Epithelial cell of esophagus (primary cell): ENCODE measurements at places on chromosomes 3 and 15.
A peak's percentile ranks its signal among the peaks of the same experiment; 100 is the strongest.

DNA sequence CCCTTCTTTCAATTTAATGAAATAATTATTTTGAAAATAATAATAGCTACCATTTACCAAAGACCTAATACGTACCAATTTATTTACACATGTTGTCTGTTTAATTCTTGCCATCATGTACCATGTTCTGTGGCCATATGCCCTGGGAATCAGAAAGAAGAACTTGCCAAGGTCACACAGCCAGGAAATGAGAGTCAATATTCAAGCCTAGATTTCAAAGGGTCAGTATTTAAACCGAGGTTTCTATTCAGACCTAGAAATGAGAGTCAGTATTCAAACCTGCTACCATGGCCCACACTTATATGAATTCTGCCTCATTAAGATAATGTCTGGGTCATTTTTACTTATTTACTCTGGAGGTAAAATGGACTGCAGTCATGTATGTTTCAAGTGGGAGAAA, 103.6 kb upstream of the TBL1XR1 start:
- DNase-seq = no peak

DNA sequence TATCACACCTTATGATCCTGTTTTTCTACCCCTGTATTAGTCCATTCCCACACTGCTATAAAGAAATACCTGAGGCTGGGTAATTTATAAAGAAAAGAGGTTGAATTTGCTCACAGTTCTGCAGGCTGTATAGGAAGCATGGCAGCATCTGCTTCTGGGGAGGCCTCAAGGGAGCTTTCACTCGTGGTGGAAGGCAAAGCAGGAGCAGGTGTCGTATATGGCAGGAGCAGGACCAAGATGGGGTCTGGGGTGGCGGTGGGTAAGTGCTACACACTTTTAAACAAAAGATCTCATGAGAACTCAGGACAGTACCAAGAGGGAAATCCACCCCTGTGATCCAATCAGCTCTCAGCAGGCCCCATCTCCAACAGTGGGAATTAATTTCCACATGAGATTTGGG, 15.4 kb upstream of the SCAP start:
- no peak for DNase-seq

DNA sequence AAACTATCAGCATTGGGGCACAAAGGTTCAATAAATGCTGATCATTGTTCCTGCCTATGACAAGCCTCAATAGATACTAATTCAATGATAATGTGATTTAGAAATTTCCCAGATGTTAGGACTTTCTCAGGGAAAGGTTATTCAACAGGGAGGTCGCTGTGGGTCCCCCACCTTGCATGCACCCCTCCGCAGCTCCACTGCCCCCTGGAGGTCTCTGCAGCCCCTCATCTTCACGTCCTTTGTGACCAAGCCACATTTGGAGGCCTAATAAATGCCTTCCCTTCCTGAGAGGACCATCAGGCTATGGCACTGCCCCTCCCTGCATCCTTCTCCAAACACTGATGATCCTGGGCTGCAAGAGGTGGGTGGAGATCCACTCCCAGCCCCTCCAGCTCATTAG, 50.2 kb downstream of the NOX5 start:
- DNase-seq = no peak

DNA sequence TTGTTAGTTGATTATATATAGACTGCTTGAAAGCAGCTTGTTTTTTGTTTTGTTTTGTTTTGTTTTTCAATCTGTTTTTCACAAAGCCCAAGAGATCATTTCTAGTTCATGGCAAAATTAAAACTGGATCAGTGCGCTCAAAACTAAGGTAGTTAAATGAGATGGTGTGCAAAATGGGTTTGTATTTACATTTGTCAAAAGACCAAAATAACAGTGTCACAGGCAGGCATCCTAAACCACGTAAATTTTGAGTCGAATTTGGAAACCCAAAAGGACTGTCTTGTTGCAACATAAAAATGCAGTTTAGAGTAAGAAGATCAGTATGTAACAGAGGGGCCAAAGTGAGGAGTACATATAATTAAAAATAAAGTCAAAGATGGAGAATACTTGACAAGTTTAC, 2.4 kb downstream of the DMXL2 start:
- DNase-seq = no peak

- peak; percentile 95 for DNase-seq
Observed at GRCh38 chr15:80179025-80179759, 26.4 kb downstream of the FAH start.

- DNase-seq = no peak
Observed at GRCh38 chr15:90165157-90165556, 36.0 kb upstream of the SEMA4B start.

GRCh38 chr3:5151586-5151985, 29.5 kb downstream of the ARL8B start:
- DNase-seq = no peak

DNA sequence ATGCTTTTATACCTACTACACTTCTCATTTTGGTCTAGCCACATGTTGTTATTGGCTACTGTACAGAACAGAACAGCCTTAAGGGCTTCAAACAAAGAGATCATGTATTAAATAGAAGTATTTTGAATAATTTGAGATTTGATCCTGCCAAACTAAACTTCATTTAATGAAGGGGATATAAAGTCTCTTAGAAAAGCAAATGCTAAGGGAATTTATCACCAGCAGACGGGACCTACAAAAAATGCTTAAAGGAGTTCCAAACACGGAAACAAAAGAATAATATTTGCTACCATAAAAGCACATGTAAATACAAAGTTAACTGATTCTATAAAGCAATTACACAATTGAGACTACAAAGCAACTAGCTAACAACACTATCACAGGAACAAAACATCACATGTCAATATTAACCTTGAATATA, 23.6 kb upstream of the FMN1 start:
- DNase-seq = no peak

GRCh38 chr3:158713094-158713499, 19.2 kb downstream of the RARRES1 start:
- no peak for DNase-seq

GRCh38 chr3:189331002-189331418, 159.2 kb downstream of the TPRG1 start:
- no peak for DNase-seq

DNA sequence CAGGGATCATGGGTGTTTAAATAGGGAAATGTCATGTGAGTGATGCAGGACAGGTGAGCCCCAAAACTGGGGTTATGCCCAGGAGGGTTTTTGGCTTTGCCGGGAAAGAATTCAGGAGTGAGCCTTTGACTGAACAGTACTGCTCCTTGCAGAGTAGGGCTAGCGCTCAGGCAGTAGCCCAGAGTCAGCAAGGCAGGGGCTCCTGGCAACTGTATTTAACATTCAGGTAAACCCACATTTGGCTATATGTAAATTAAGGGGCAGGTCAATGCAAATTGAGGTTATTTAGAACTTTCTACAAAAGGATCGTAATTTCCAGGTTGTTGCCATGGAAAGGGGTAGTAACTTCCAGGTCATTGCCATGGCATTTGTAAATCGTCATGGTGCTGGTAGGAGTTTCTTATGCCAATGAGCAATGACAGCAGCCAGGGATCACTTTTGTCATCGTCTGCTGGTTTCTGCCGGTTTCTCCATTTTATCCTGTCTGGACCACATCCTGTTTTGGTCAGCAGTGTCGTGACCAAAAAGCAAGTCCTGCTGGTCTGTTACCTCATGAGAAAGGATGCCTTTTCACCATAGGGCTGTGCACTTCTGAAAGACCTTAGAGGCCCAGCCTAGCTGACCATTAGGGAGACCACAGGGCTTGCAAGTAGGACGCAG, 24.3 kb downstream of the MTHFS start:
- DNase-seq = peak; percentile 55

GRCh38 chr3:177145381-177145780, 51.9 kb downstream of the TBL1XR1 start:
- no peak for DNase-seq

GRCh38 chr15:29021857-29022256, 136.1 kb downstream of the APBA2 start:
- DNase-seq = no peak

GRCh38 chr3:15153103-15153502, 52.9 kb upstream of the CAPN7 start:
- no peak for DNase-seq

GRCh38 chr3:81300324-81300927, 461.0 kb downstream of the GBE1 start:
- DNase-seq = no peak

GRCh38 chr3:177730814-177731213, 533.5 kb upstream of the TBL1XR1 start:
- DNase-seq = no peak

- DNase-seq = no peak
Observed at GRCh38 chr3:182722907-182723306, 70.4 kb upstream of the ATP11B start.

- DNase-seq = peak; percentile 26
Observed at GRCh38 chr3:45026957-45027356, 854 bp downstream of the CLEC3B start.

GRCh38 chr15:48330105-48330785, 984 bp upstream of the DUT start:
- DNase-seq = peak; percentile 8

DNA sequence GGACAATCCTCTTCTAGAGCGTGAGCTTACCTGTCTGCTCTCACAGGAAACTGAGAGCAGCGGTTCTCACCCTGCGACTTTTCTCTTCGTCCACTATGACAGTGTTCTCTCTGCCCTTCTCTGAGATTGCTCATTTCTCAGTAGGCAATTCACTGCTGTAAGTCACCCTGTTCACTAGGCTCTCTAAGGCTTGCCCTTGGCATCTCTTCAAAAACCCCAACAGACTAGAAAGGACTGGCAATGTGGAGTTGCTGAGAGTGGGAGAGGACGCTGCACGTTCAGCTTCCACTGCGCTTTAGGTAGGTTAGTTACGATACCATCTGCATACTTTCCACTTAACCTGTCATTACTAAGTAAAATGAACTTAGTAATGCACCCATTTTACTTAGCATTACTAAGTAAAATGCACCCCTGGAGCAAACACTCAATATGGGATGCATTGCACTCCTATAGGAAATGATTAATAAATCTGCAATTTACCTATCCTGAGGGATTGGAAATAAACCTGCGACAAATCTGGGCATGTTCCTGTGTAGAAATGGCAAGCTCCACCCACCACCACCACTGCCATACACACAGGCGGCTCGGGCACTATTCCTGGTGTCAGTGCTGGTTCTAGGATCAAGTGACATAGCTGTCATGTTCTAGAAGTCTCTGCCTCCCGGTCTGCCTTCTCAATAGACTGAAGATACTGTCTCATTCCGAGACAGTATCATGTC, 21.4 kb downstream of the XPC start:
- peak; percentile 90 for DNase-seq

- DNase-seq = no peak
Observed at GRCh38 chr15:92645731-92646130, 9.8 kb downstream of the FAM174B start.

- no peak for DNase-seq
Observed at GRCh38 chr15:40354408-40355171, 3.4 kb upstream of the DISP2 start.

- DNase-seq = no peak
Observed at GRCh38 chr3:144643771-144644198, 672.2 kb downstream of the DIPK2A start.

DNA sequence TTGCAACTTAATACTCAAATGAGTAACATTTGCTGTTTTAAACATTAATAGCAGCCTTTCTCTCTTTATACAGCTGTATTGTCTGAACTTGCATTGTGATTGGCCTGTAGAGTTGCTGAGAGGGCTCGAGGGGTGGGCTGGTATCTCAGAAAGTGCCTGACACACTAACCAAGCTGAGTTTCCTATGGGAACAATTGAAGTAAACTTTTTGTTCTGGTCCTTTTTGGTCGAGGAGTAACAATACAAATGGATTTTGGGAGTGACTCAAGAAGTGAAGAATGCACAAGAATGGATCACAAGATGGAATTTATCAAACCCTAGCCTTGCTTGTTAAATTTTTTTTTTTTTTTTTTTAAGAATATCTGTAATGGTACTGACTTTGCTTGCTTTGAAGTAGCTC, 40.3 kb downstream of the CTNNB1 start:
- no peak for DNase-seq

DNA sequence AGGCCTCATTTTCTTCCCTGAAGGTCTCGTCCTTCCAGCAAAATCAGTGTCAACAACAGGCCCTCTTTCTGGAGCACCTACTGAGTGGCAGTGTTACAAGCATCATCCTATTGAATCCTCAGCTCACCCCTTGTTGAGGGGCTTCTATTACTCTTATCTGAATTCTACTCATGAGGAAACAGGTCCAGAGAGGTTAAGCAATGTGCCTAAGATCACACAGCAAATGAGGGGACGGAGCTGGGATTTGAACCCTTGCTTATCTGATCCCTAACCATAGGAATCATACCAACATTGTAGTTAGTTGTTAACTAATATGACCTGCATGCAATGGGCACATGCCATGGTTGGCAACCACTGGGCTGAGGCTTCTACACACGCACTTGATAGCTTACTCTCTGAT, 63.0 kb downstream of the SLC6A6 start:
- DNase-seq = no peak

DNA sequence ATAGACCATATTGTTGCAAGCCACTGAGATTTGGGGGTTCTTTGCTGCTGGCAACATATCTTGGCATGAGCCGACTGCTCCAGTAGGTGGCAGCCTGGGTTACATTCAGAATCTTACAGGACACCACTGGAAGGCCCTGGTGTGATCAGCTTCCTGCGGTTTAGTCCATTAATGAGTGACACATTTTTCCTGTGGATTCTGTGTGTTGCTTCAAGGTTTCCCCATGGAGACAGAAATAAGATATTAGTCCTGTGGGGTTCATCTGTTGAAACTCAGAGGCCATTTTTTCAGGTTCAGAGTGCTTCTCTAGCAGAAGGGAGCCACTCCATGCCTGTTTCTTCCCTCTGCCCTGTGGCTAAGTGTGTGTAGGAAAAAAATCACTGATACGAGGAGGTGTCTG, 116.2 kb downstream of the MFSD1 start:
- peak; percentile 72 for DNase-seq

DNA sequence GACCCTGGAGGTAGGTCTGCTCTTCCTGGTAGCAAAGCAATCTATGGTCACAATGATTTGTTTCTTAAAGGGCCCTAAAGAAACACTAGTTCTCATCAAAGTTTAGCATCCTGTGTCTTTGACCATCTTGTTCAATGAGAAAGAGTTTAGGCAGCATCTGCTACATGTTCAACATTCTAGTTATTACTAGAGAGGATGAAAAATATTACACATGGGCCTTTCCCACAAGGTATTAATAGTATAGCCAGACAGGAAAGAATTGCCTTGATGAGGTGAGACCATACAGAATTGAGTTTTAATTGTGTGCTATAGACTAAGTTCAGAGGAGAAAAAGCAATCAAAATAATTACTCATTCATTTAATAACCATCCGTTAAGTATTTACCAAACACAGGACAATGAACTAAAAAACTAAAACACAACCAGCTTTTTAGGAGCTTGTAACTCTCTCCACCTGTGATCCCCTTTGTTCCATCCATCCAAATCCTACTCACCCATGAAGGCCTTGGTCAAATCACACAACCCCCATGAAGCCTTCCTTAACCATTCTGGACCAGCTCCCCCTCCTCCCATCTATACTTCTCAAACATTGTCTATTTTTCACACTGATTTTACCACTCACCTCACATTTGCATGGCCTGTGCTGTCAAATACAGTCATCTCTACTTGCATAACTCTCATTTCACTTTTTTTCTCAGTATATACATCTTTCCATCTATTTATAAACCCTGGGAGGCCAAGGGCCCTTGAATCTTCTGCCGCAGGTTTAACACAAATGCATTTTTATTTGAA, 122.9 kb downstream of the RORA start:
- DNase-seq = no peak
